ENCODE measurements at places on chromosomes 11 and 22.
A peak's percentile ranks its signal among the peaks of the same experiment; 100 is the strongest.

DNA sequence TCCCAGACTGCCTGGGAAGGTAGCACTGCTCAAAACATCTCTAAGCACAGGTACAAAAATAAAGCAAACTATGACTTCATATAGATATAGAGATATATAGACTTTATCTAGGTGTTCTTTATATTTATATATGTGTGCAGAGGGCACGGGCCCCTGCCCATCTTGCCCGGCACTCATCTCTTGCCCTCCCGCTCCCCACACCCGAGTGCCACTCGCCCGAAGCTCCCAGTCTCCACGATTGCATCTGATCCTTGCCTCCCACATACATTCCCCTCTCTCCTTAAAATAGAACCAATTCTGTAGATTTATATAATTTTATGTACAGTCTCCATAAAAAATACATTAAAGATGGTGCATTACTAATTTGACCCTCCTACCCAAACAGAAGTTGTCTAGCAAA, 55.5 kb downstream of the IGSF9B start:
- DNase-seq: peak; percentile 15

DNA sequence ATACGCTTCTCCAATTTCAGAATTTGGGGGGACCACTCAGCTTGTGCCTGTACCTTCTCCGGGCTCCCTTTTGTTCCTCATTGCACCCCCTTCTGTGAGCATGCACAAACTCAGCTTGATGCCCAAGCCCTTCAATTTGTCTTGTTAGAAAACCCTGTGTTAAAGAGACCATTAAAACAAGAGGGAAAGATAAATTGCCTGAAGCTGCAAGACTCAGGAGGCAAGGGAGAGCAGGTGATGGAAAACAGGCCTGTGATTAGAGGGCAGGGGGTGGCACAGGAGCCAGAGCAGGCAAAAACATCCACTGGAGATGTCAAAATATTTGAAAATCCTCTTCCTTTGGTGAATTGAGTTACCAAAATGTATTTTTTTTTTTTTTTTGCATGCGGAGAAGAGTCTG, 121.7 kb downstream of the MIAT start:
- no peak for DNase-seq

DNA sequence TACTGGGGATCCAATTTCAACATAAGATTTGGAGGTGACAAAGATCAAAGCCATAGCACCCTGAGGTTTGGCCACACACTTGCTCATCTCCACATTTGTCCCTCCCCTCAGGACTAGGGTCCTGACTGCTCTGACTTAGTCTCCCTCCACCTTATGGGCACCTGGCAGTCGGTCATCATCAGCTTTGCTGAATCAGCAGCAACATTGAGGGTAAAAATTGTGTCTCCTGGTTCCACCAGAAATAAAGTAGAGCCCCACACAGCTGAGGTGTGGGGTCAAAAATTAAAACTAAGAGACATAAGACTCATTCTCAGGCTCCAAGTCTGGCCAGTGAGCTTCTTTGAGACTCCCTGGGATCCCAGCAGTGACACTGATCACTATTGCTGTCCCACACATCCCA, 56.2 kb downstream of the GGTLC2 start:
- DNase-seq: no peak

DNA sequence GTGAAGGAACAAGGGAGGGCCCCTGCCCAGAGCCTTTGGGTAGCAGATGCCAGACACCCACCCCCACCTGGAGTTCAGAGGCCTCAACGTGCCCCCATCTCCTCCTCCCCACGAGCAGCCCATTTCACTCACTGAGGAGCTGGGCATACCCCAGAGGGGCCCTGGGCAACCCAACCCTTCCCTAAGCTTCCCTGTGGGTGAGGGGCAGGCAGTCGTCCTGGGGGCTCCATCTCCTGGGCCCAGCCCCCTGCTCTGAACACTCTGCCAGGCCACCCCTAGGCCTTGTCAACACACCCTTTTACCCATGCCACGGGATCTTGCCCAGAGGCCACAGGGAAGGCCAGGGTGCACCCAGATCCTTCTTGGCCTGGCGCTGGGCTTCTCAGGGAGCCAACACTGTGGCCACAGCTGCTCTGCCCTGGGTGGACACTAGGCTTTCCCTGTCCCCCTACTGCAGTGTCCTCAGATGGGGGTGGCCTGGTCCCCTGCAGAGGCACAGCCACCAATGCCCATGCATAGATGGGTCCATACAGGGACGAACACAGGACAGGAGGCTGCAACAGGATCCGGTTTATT, 3.4 kb downstream of the SLC25A1 start:
- no peak for DNase-seq

DNA sequence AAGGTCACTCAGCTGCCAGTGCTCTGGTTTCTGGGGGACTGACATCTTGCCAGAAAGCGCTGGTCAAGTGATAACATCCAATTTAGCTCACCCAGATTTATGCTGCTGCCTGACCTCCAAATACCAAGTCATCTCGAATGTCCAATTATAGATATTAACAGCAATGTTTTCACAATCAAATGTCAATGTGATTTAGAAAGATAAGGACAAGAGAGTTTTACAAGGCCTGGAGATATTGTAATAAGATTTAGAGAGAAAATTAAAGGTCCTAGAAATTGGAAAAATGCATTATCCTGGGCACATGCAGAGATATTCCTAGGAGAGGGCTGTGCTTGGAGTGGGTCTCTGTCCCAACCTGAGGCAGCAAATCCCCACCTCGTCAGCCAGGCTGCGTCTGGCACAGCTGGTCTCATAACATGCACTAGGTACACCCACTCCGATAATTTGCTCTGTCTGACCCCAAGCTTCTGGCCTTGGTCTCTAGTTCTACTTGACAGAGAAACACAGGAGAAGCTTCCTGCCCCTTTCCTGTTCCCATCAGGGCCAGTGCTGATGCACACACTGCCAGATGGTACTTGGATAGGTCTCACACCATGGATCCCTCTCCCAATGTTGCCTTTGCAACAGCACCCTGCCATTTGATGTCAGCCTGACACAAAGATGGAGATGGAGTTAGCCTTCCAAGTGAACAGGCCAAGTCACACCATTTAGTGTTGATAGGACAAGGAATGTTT, 28.6 kb downstream of the USH1C start:
- DNase-seq: no peak

DNA sequence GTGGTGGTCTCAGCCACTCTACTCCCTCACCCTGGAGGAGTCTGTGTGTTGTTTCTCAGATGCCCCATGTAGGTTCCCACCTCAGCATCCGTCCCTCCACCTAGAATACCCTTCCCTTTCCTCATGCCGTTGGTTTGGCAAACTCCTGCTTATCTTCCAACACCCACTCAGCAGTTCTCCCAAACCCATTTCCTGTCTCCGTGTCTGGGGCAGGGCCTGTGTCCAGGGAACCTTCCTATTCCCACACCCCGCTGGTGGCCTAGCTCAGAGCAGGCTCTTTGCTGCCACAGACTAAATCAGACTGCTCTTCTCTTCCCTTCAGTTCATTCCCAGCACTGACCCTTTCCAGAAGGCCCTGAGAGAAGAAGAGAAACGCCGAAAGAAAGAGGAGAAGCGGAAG, 7.5 kb upstream of the SREBF2 start:
- no peak for DNase-seq

DNA sequence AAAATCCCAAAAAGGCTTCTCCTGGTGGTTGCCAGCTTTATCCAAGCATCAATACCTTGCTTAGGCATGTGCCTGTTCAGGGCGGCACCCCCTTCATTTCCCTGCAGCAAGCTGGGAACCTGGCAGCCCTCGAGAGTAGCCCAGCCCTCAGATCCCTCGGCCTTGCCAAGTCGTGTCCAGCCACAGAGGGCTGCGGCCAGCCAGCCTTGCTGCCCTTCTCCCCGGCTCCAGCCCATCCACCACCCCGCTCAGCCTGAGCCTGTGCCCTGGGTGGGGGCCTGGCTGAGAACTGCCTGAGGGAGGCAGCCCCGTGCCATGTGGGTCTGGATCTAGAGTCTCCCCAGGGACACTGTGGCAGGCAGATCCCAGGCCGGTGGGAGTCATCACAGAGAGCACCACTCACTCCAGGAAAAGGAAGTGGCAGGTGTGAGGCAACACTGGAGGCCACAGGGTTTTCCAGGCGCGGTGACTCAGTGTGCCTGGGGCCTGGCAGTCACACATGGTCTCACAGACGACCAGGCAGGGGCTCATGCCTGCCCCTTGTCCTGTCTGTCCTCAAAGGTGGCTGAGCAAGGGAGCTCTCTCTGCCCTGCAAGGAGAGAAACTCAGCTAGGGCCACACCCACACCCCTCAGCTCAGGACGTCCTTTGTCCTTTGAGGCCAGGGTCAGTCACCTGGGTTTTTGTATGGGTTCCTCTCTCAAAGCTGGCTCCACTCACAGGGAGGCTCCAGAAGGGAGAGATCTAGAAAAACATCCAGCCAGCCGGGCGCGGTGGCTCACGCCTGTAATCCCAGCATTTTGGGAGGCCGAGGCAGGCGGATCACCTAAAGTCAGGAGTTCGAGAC, 12.2 kb upstream of the CDC42BPG start:
- peak; percentile 94 for DNase-seq

DNA sequence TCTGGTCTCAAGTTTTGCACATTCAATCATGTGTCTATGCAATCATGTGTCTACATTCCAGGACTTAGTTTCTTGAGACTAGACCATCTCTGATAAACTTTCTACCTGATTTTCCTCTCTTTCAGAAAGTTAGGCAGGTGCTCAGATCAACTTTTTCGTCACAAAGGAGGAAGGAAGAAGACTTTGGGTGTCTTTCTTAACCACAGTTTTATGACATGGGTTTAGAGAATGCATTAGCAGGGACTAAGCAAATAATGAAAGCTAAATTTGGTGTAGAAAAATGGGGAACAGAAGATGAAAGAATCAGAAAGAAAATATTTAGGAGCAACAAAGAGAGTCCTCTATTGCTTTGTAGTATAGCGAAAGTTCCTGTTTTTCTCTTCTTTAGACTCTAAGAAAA, 7.7 kb upstream of the GLYATL1B start:
- DNase-seq: no peak

DNA sequence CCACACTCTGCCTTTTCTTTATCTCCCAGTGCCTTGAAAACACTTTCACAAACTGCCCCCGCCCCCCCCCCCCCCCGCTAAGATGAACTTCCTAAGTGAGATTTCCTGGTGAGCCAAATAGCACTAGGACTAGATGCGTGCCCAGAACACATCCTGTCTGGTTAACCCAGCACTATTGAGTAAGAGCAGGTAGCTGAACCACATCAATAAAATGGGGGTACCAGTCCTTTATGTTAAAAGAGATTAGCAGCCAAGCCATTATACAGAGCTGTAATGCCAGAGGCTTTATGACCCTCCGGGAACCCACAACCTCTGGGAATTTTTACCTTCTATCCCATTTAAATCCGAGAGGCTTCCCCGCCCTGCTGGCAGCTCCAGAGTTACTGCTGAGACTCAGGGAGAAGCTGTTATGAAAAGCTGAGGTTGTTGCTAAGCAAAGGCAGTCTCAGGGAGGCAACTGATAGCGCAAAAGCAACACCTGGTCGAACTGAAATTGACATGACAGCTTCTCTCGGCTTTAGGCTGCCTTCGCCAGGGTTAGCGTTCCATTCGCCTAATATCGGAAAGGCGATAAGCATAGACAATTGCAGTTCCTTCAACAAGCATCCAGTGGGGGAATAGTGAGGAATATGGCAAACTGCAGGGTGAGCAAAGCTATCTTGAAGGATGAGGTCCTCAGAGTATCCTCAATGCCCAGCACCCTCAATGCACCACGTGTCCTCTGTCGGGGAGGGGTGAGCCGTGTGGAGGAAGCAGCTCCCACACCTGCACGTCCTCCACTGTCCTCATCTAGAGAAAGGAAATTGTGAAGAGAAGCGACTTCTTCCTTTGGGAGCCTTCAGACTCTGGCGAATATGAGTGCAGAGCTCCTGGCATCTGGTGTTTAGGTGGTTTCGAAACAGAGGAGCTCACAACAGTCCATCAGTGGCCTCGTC, 977.0 kb downstream of the NTM start:
- DNase-seq: no peak

- no peak for DNase-seq
Measured at GRCh38 chr11:35099278-35100012, 39.5 kb upstream of the CD44 start.

GRCh38 chr11:67238894-67239782, 27.1 kb upstream of the GRK2 start:
- no peak for DNase-seq

GRCh38 chr11:118152552-118153471, at the start of gene SCN4B:
Gene SCN4B, minus strand, starts transcription at chr11:118152823. Its CDS starts 150 bp downstream, at chr11:118152673.
- DNase-seq: no peak

GRCh38 chr11:85875505-85875904, 20.3 kb downstream of the CCDC83 start:
- no peak for DNase-seq

DNA sequence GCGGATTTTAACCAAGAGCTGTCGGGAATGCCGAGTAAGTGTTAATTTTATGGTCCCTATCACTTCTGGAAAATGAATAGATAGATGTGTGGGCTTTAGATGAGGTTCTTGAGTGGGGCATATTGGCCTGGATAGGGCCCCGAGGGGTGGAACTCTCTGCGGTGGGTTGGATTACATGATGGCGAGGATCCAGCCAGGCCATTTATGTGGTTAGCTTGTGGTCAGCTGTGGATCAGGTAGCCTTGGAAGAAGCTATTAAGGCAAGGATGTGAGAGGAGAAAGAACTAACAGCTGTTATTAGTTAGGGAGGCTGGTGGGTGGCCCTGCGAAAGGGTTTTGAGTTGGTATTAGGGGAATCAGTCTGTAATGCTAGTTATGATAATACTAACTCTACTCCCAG, 268.4 kb downstream of the NELL1 start:
- DNase-seq: no peak

DNA sequence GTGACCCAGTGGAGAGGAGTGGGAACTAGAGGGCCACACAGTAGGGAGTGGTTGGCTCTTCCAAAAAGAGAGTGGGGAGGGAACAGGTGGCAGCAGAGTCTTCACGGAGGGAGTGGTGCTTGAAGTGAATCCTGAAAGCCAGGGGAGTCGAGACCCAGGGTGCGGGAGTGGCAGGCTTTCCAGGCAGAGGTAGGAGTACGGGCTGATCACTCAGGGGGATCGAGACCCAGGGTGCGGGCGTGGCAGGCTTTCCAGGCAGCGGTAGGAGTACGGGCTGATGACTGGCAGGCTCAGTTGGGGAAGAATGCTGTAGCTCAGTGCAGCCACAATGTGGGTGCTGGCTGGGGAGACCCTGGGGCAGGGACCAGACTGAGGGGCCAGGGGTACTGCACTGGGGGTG, 148.2 kb downstream of the TBC1D22A start:
- no peak for DNase-seq

DNA sequence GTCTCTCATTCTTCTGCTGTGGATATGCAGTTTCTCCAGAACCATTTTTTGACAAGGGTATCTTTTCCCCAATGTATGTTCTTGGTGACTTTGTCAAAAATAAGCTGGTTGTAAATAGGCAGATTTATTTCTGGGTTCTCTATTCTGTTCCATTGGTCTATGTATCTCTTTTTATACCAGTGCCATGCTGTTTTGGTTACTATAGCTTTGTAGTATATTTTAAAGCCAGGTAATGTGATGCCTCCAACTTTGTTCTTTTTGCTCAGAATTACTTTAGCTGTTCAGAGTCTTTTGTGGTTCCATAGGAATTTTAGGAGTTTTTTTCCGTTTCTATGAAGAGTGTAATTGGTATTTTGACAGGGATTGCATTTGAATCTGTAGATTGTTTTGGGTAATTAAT, 12.4 kb downstream of the HORMAD2 start:
- no peak for DNase-seq

GRCh38 chr22:19106886-19107729, 15.1 kb downstream of the DGCR2 start:
- no peak for DNase-seq

All from RWPE2 (cell line).